ENCODE measurements at places on chromosomes 2 and 18.

- DNase-seq = no peak
Measured at GRCh38 chr18:61955644-61956043, 62.8 kb upstream of the RNF152 start.

DNA sequence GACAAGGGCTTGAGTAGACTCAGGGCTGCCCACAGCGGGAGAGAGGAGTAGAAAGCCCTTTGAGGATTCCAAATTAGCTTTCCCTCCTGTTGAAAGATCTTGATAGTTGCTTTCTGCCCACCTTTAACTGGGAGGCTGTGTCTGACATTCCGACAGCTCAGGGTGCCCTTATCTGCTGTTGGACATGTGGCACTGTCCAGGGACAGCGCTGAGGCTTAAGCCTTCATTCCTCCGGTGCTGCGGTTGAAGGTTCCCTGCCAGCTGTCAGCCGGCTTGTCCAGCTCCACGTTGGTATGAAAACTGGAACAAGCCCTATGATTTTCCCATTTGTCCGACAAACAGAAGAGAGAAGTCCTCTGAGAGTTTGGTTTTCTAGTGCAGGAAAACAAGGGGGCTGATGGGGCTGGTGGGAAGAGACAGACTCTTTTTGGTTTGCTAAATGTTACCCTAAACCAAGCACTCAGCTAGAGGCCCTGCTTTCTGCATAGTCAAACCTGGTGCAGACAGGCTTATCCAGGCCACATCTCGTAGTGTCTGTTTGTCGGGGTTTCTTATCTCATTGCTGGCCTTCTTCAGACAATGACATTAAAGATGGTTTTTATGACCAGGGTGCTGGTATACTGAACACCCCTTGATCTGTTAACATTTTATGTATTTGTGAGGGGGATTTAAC is 24.5 kb downstream of the GREB1 start:
- peak; percentile 46 for DNase-seq

DNA sequence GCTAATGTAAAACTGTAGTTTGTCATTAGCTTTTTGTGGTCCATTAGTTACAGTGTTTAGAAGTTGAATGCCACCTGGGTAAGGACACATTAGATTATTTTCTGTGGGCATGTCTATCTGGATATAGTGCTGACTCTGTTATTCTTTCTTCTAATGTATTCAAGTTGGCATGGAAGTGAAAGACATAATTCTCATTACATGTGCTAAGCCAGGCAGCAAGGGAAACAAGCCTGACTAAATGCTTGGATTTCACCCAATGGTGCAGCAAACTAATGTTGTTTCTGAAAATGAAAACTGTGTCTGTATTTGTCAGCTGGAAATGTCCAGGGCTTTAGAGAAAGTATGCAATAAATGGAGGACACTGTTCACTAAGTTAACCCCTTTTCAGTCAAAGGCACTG is 100.7 kb downstream of the NUP35 start:
- no peak for DNase-seq

DNA sequence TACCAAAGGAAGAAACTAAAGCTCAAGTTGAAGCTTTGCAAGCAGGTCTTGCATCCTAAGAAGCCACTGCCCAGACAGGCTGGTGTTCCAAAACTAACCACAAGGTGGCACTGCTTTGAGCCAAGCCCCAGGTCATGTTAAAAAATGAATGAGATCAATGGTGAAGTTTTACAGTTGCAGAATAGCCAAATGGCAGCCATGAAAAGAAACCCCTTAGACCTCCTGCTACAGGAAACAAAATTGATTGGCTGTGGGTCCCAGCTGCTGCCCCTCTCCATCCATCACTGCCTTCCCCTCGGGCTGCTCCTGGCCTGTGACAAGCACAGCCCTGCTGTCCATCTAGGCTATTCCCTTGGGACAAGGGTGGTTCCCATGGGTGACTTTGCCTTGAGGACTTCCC is 20.7 kb upstream of the MREG start:
- peak; percentile 74 for DNase-seq

DNA sequence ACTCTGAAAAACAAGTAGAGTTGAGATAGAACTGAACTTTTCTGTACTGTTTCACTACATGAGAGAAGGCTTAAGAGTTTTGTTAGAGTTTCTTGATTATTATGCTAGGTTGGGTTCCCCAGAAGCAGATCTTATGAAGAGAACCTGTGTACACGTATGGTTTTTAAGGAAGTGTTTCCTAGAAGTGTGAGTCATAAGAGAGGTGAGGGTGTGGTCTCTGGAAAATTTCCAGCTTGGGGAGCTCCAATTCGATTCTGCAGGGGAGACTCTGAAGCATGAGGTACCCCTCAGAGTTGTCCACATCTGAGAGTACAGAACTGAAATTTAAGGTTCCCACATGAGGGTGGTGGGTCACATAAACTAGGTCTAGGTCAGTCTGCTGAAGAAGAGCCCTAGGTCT is 83.3 kb upstream of the MAP2 start:
- no peak for DNase-seq

DNA sequence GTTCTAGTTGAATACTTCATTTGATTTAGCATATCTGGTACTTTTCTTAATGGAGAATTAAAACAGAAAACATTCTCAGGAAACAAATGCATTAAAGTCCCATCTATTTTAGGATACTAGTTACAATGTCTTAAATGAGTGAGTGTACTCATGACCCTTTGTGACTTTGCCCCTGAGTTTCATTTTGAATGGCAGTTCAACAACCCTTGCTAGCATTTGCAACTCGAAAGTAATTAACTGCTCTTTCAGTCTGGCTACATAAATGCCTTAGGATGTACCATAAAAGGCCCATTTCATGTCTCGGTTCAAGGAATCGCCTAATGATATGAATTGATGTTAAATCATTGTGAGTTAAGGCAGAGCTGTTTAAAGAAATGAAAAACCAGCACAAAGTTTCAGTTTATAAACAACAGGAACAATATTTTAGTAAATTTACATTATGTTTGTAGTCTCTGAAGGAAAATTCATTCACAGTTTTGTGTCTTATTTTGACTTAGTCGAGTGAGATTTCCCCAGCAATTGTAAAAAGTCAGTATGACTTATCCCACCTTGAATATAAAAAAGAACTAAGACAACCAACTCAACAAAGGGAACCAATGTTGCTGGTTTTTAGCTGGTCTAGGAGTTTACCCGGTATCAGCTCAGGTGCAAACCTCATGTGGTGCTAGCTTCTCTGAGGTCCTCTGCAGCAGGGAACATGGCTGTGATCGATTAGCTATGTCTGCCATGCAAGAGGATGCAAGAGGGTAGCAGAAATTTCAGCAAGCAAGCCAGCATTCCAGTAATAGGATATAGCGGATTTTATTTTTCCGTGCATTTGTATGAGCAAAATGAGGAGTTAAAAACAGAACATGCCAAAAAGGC is 386.2 kb downstream of the PTPRM start:
- DNase-seq = no peak

GRCh38 chr2:112760149-112760548 is 4.3 kb downstream of the CKAP2L start:
- DNase-seq = no peak
